ENCODE measurements at places on chromosomes 7 and 10. TPM values are rescaled to one million over a fixed set of nuclear protein-coding genes. Genes with fewer than 3 reads are reported as not detected.

- DNase-seq: no peak
These were observed 18.4 kb upstream of the CALN1 start for GRCh38 chr7:72430531-72430930.

- no peak for DNase-seq
These were observed 42.8 kb downstream of the GAD2 start for GRCh38 chr10:26259341-26259740.

GRCh38 chr7:14973712-14974428 lies 71.3 kb upstream of the DGKB start:
- no peak for DNase-seq

- no peak for DNase-seq
These were observed 43.2 kb upstream of the GDF10 start for GRCh38 chr10:47256751-47257336.

- DNase-seq: no peak
These were observed 111.2 kb downstream of the XRCC2 start for GRCh38 chr7:152564656-152565250.

- DNase-seq: no peak
These were observed 55.7 kb upstream of the OGDHL start for GRCh38 chr10:49817845-49818244.

- DNase-seq: no peak
These were observed 7.7 kb downstream of the LBX1 start for GRCh38 chr10:101221549-101221948.

- no peak for DNase-seq
These were observed 10.7 kb downstream of the IRF5 start for GRCh38 chr7:128948312-128948973.

DNA sequence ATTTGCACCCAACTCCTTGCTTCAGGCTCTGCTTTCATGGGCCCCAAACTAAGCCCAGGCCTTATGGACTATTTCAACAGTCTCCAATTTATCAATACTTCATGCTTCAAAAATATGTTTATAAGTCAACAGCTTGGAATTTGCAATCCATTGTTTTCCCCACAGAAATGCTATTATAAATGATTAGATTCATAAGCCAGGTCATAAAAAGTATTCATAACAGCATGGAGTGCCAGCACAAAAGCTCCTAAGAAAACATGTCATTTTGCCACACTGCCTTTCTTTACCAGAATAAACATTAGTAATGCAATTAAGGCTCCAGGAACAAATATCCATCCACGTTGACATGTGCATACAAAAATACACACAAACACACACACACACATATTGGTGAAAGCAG lies 30.1 kb downstream of the OSBPL3 start:
- DNase-seq: no peak

ATOH7 gene
- 0.05 TPM for total RNA-seq

LGI1 gene
- 0.28 TPM for total RNA-seq

CCL24 gene
- total RNA-seq: 0.19 TPM

TMEM26 gene
- 3.4 TPM for total RNA-seq

TFR2 gene
- 0.80 TPM for total RNA-seq

SPDYE16 gene
- 0.14 TPM for total RNA-seq

Data from thymus (tissue), 14 donors.